ENCODE measurements at places on chromosomes 5 and 9.

- DNase-seq = no peak
These were observed 98.3 kb upstream of the BOD1 start for GRCh38 chr5:173714551-173715428.

DNA sequence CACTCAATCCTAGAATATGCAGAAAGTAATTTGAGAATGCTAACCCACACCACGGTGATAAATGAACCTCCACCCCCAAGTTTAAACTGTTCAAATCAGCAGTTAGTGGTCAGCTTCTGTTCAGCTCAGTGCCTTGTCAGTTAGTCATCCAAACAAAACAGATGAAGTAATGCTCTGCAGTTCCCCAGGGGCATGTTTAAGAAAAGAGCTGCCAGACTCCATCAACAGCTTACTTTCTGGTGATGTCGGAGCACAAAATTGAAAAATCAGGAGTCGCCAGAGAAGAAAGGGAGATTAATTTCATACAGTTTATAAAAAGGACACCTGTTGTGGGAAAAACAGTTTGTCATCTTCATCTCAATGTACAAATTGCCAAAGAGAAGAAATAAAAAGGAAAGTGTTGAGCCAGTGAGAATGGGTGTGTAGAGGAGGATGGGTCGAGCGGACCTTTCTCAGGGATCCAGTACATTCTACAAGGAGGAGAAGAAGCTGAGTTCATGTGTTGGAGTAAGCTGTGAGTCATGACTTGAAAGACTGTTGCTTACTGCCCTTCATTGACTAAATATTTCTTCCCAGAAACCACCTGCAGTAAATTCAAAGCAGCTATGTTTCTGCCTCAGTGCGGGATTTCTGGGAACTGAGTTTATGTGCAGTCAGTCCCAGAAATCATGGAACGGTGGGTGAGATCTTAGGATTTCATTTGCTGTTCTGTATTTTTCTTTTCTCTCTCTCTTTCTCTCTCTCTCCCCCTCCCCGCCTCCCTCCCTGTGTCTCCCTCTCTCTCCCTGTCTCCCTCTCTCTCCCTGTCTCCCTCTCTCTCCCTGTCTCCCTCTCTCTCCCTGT, 13.7 kb downstream of the TRIO start:
- DNase-seq = peak; percentile 23

DNA sequence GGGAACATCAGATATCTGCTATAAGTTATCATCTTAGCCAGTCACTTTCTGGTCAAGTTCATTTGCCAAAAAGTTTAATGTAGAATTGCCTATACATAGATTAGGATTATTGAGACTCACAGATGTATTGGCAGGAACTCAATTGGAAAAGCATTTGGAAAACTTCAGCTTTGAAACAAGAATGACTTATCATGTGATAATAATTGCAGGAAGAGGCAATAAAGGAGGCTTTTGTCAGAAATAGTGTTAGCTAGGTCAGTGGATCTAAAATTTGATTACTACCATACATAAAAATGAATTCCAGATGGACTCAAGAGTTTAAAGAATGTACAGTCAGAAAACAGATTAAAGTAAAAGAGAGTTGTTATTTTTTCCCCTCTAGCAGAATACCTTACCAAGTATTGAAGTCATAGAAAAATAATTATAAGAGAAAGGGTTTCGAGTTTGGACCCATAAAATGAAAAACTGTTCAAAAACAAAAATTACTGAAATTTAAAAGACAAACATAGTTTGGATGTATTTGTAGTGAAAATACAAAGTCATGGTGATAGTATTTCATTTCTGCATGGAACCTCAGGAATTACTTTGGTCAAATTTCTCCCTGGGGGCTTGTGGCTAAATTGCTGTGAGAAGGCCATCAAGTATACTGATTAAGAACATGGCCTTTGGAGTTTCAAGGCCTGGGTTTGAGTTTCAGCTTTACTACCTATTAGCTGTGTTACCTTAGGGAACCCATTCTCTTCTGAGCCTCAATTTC, 159.9 kb downstream of the TMEM38B start:
- DNase-seq = no peak

GRCh38 chr5:144237851-144238250, 67.2 kb downstream of the KCTD16 start:
- DNase-seq = no peak

DNA sequence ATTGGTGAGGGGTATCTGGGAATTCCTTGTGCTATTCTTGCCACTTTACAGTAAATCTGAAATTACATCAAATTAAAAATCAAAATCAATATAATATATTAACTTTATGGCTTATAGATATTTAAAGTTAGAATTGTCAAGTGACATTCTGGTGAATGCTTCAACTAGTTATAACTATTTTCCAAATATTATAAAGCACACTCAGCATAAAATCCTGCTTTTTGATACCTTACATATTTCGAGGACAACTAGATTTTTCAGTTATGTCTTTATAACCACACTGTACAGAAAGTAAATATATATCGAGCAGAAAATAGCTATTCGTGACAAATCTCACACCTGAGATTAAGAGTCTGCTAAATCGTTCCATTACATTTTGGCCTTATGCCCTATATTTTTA, 210.2 kb downstream of the PDE4D start:
- no peak for DNase-seq

DNA sequence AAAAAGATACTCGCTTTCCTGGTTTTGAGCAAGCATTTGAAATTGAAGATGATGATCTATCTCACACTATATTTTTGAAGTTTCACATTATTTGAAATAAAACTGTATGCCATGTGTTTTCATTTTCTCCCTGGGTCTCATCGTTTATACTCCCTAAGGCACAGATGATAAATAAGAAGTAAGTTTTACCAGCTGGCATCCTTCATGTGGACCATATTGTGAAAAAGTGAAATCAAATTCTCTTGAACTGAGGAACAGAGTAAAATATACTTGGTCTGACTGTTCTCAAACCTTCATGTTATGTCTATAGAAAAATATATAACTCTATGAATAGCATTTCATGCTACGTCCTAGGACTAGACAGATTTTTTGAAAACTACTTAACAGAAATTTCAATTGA, 1600.9 kb upstream of the C9orf72 start:
- no peak for DNase-seq

GRCh38 chr5:61120534-61120933, 41.7 kb downstream of the SMIM15 start:
- DNase-seq = no peak

DNA sequence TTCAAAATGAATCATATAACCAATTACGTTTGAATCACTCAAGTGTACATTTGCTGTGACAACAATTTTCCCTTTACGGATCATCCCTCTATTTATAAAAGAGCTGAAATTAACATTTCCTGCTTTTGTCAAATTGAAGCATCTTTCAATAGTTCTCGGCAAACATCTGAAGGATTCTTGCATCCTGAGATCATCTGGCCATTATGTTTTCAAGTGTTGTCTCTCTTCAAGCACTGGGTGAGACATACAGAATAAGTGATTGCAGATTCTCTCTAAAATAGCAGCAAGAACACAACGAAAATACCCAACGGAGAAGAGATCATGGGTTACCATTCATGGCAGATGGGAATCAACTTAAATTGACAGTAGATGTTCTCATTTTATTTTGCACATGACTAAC, 283.4 kb upstream of the GRAMD2B start:
- DNase-seq = peak; percentile 79
